H1 (cell line): ENCODE measurements at places on chromosomes 12 and 14.

- DNase-seq: peak; percentile 56
Observed at GRCh38 chr12:15532364-15532977, 210.2 kb downstream of the PTPRO start.

- no peak for DNase-seq
Observed at GRCh38 chr12:96347130-96347699, 53.0 kb downstream of the CDK17 start.

GRCh38 chr12:52151837-52152783 lies 39.7 kb downstream of the KRT80 start:
- no peak for DNase-seq

DNA sequence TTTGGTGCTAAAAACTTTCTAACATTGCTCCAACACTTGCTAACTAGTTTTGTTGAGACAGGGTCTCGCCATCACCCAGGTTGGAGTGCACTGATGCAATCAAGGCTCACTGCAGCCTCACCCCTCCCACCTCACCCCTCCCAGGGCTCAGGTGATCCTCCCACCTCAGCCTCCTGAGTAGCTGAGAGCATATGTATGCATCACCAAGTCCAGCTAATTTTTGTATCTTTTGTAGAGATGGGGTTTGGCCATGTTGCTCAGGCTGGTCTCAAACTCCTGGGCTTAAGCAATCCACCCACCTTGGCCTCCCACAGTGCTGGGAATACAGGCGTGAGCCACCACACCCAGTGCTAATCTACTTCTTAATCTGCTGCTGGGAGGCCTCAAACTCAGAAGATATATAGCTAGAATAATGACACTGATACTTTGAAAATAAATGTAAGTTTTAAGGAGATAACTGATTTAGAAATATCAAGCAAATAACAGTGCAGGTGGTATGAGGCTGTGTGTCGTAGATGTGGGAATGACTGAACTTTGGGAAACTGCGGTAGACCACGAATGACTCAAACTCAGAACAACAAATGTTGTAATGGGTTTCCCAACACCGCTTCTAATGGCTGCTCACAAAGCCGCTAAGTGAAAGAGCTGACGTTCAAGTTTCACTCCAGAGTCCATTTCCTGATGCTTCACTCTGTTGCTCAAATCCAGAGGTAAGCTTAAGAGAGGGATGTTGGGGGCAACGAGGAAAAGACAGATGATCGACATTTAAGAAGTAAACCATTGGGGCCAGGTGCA lies 10.0 kb downstream of the TMCC3 start:
- DNase-seq: no peak

DNA sequence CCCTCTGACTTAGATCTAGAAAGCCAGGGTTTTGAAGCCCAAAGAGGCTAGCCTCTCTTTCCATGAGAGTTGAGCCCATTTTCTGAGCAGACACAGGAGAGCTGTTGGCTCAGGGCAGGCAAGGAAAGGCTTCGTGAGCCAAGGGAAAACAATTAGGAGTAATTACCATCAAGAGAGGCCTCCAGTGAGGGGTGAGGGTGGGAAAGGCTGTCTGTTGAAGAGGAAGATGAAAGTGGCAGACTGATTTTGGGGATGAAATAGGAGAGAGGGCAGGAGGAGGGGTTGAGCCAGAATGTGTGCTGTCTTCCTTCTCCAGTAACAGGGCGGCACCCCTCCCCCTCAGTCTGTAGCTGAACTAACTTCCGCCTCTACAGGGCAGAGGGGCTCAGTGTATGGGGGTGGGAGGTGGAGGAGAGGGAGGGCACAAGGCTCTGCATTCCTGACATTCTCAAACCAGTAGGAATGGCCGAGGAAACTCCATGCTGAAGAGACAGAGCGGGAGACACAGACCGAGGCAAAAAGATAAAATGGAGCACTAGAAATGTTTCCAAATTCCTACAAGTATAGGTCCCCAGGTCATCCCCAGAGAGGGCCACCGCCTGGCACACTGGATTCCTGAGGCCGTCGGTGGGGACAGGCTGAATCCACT lies 33.1 kb upstream of the COL2A1 start:
- peak; percentile 87 for DNase-seq

GRCh38 chr14:90819734-90820393 lies 3.6 kb upstream of the TTC7B start:
- DNase-seq: no peak

DNA sequence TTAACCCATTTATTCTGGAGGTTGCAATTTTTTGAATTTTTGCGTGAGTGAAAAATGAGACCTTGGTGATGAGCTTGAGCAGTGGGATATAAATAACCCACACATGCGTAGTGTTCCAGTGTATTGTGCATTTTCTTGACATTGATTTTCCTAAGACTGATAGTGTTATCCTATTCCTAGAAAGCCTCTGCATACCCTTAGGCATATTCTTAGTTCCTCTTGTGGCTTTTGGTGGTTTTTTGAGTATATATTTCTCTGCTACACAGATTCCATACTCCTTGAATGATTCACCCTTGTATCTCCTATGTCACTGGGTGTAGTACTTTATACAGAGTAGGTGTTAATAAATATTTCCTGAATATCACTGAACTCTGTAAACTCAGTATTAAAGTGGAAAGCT lies 363.4 kb upstream of the PDE3A start:
- no peak for DNase-seq

- DNase-seq: no peak
Observed at GRCh38 chr12:43425361-43425760, 126.6 kb downstream of the ADAMTS20 start.

DNA sequence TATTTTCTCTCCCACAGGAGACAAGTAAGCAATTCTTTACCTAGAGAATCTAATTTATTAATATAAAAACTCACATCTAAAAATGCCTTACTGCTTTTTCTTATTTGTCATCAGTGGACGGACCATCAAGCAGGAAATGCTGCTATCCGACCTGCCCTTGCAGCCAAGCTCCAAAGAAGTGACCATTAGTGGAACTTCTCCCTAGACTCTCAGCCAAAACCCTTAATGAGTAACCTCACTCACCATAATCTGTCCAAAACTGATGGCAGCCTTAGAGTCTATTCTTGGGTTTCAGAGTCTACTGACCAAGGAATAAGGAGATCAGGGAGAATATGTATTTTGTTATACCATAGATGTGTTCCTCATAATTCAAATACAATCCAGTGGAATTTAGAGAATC lies 60.9 kb upstream of the CFL2 start:
- DNase-seq: no peak

- no peak for DNase-seq
Observed at GRCh38 chr12:103769240-103769945, 71.6 kb downstream of the NT5DC3 start.

GRCh38 chr12:122981587-122982476 lies 1.4 kb downstream of the ARL6IP4 start:
- no peak for DNase-seq

- DNase-seq: no peak
Observed at GRCh38 chr12:88235183-88235833, 93.2 kb downstream of the TMTC3 start.

DNA sequence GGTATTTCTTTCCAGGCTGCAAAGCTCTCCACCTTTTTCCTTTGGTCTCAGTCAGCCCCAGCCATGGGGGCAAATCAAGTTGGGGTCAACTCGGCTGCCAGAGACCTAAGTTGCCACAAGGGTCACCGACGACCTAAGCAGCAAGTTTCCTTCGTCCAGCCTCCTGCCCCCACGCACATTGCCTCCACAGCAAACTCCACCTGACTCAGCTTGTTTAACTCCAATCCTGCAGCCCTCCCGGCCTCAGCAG lies 767 bp upstream of the KCNMB4 start:
- DNase-seq: peak; percentile 65

DNA sequence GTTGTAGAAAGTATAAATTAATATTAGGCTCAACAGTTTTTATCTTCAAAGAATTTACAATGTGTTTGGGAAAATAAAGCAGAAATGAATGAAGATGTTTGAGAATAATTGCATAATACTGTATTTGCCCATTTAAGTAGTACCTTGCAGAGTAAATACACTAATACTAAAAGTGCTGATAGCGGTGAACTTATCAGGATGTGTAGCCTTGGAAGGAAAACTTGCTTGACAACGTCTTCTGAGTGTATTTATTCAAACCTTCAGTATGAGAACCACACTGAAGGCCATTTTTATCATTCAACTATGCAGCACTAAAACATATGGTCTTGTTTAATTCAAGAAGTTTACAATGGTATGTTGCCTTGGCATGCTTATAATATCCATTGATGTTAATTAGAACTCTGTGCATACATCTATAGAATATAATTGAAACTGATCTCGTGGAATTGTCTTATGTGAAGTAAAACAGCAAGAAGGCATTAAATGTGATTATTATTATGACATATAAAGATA lies 41.3 kb downstream of the MSRB3 start:
- DNase-seq: no peak

GRCh38 chr12:31496257-31496656 lies 94.7 kb downstream of the DENND5B start:
- DNase-seq: no peak

GRCh38 chr14:88128816-88129215 lies 123.9 kb downstream of the GPR65 start:
- no peak for DNase-seq

DNA sequence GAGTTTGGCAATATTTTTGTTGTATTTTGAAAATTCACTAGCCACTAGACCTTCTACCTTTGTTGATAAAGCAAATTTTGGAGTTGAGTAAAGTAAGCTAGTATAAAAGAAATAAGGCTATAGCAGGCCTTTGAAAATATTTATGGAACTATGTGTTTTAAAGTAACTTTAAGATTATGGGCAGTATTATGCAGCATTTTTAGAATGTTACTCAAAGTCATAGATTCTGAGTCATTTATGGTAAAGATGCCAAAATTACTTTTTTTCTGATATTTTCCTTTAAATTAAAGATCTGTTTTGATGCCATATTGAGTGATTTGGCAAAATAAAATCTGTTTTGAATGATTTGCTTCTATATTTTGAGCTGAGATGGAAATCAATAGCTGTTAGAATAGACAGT lies 57.2 kb downstream of the SYNE2 start:
- DNase-seq: no peak

GRCh38 chr14:20682127-20682434 lies 2.3 kb upstream of the RNASE4 start:
- DNase-seq: no peak

- DNase-seq: no peak
Observed at GRCh38 chr12:62960324-62960723, 25.4 kb upstream of the PPM1H start.

DNA sequence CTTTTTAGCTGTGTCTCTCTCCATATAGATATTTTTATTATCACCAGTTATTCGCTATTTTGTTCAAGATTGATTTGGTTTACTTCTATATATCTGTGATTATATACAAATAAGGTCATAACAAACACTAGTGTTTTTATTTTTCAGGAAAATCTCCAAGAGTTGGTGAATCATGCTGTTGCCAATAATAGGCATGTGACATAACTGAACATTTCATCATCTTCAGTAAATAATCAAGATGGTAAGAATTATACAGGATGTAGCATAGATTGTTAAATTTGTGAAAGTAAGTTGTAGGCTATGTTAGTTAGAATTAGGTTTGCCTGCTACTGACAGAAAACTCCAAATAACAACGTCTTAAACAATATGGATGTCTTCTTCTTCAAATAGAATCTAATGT lies 240.9 kb upstream of the PDE3A start:
- DNase-seq: no peak

GRCh38 chr14:68890173-68890931 lies 88.8 kb downstream of the ACTN1 start:
- DNase-seq: no peak

- DNase-seq: peak; percentile 70
Observed at GRCh38 chr12:128823216-128823915, 392 bp downstream of the SLC15A4 start.

DNA sequence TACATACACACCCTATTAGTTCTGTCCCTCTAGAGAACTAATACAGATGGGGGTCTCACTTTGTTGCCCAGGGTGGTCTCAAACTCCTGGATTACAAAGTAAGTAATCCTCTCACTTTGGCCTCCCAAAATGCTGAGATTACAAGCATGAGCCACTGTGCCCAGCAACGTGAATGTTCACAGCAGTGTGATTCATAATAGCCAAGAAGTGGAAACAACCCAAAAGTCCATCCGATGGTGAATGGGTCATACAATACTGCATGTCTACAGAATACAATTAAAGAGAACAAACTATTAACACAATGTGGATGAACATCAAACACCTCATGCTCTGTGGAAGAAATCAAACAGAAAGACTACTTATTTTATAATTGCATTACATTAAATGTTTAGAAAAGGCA lies 57.3 kb upstream of the SYNE2 start:
- no peak for DNase-seq

- DNase-seq: no peak
Observed at GRCh38 chr14:22540293-22540692, 48.7 kb downstream of the DAD1 start.

DNA sequence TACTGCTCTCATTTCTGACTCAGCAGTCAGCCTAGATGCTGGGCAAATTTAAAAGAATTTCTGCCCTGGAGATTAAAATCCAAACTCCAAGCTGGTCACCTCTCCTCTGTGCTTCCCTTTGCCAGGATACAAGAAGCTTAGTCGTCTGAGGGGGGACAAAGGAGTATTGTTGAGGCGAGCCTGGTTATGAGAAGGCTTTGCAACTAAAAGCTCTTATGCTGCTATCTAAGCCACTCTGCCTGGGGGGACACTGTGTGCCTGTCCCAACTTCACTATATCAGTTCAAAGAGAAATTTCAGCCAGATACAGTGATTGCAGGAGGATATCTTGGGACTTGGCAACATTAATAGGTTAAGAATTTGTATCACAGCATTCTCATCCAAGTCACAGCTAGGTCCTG lies 10.8 kb upstream of the PLEKHH1 start:
- no peak for DNase-seq

DNA sequence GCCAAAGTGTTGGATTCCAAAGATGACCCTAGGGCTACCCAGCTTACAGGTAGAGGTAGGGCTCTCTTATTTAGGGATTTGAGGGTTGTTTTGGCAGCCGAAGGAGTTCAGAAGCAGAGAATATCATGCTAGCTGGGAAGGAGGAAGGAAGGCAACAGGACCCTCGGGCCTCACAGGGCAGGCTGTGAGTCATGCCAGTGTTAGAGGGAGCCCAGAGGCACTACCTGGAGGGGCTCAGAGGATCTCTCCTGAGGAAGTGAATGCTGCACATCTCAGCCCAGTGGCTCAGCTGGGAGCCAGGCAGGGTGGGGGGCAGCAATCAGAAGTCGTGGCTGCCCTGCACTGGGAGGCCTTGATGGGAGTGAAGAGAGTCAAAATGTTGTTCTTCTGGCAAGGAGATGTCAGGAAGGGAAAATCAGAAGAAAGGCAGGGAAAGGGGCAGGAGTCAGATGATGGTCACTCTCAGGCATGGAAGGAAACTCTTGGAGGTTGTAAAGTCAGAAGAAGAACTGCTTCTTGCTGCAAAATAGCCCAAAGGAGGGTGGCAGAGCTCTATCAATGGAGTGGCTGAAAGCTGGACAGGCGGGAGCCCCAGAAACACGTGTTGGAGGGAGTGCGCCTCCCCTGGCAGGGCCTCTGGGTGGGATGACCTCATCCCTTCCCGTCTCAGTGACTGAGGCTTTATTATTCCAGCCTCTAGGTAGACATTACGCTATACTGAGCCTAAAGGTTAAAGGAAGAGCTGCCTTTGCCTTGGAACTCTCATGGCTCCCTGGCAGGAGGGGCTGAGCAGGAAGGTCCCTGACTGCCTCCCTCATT lies 141.3 kb downstream of the SMOC1 start:
- no peak for DNase-seq

- no peak for DNase-seq
Observed at GRCh38 chr12:578748-579419, 84.4 kb downstream of the NINJ2 start.
